ENCODE measurements at places on chromosomes 2 and 18.

DNA sequence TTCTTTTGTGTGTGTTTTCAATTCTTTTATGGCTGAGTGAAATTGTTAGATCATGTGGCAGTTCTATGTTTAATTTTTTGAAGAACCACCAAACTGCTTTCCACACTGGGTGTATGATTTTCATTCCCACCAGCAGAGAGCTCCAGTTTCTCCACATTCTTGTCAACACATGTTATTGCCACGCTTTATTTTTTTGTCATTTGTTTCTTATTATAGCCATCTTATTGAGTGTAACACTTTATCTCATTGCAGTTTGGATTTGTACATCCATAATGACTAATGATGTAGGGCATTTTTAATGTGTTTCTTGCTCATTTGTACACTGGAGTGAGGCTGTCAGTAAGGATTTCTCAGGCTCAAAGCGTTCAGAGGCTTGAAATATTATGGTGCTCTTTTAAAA lies 184.2 kb downstream of the PIEZO2 start:
- no peak for DNase-seq

GRCh38 chr2:15638720-15639119 lies 47.1 kb downstream of the DDX1 start:
- peak; percentile 89 for DNase-seq

DNA sequence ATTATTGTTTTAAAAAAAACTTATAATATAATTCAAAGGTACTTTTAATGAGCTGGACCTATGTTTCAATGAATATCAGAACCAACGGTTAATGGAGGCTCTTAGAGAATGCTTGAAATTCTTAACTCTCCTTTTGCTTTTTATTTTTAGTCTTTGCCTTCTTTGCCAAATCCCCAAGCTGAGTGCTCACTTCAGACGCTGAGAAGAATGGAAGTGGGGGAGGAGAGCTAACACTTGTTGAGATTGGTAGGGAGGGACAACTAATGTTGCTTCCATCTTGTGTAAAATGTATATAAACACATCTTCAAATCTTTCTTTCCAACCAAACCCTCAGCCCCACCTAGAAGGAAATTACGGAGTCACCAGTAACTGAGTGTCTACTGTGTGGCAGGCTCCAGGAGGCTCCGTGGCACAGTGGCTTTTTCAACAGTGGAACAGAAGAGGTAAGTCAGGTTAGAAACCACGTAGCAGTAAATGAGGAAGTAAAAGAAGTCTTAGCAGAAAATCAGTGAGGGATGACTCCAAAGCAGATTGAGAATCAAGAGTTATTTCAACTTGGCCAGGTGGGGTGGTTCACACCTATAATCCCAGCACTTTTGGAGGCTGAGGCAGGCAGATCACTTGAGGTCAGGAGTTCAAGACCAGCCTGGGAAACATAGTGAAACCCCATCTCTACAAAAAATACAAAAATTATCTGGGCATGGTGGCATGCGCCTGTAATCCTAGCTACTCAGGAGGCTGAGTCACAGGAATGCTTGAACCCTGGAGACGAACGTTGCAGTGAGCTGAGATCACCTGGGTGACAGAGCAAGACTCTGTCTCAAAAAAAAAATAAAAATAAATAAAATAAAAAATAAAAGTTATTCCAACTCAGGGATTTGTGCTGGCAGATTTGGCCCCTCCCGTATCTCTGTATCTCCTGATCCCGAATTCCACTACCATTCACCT lies 45.0 kb upstream of the CREB1 start:
- peak; percentile 29 for DNase-seq

GRCh38 chr2:86078774-86079545 lies 26.7 kb downstream of the POLR1A start:
- DNase-seq, result peak; percentile 65

- no peak for DNase-seq
Observed at GRCh38 chr2:105886687-105887086, 142.0 kb downstream of the NCK2 start.

- no peak for DNase-seq
Observed at GRCh38 chr18:65380986-65381385, 369.8 kb upstream of the CDH7 start.

DNA sequence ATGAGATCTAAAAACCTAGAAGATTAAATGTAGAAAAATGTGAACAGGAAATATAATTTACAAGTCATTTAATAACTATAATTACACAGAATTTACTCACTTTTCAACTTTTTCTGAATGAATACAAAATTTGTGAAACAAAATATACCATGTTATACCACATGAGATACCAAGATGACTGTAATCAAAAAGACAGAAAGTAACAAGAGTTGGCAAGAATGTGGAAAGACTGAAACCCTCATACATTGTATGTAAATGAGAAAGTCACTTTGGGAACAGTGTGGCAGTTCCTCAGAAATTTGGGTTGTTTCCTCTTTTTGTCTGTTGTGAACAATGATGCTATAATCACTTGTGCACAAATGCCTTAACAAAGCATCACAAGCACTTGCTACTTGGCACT lies 145.4 kb upstream of the ZNF804A start:
- DNase-seq, result no peak

DNA sequence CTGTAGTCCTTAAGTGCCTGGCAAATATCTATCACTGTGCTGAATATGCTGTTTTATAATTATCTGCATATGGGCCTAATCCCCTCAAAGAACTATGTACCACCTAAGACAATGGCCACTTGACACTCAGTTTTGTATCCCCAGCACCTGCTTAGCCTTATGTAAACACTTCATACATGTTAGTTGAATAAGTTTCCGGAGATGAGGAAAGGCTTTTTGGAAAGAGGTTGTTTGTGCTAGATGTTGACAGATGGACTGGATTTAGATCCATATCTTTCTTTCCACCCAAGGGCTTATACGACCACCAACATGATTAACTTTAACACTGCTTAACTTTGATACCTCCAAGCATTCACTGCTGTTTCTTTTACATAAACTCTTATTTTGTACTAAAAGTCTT lies 63.3 kb downstream of the FAM228A start:
- DNase-seq, result no peak

GRCh38 chr18:46402396-46402795 lies 254.6 kb downstream of the LOXHD1 start:
- peak; percentile 51 for DNase-seq

DNA sequence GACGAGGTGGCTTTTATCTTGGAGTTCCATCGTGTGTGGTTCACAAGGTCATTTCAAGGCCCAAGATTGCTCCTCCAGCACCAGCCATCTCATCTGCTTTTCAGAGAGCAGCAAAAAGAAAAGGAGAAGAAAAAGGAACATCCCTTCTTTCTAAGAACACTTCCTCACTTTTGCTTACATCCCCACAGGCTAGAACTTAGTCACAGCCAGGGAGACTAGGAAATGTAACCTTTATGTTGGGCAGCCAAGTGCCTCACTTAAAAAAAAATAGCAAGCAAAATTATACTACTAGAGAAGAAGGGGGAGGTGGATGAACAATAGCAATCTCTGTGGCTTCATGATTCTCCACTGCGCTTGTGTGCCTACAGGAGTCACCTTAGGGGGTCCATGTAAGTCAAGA lies 141.8 kb downstream of the SMAD2 start:
- DNase-seq, result no peak

DNA sequence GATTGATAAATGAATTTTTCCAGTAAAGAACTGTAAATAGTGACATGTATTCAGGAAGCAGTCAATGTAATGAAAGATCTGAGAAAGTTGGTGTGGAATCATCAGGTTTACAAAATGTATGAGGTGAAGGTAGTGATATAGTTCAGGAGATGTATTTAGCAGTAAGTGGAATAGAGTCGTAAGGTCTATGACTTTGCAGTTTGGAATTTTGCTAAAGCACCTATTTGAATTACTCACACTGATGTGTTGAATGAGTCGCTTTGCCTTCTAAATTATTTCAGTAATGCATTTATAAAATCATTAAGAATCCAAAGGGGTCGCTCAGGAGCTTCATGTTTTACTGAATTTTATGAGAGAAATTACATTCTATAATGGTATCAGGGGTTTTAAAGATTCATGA lies 713.7 kb downstream of the DSC3 start:
- DNase-seq, result no peak

- peak; percentile 71 for DNase-seq
Observed at GRCh38 chr2:63658176-63658968, 69.6 kb downstream of the MDH1 start.

DNA sequence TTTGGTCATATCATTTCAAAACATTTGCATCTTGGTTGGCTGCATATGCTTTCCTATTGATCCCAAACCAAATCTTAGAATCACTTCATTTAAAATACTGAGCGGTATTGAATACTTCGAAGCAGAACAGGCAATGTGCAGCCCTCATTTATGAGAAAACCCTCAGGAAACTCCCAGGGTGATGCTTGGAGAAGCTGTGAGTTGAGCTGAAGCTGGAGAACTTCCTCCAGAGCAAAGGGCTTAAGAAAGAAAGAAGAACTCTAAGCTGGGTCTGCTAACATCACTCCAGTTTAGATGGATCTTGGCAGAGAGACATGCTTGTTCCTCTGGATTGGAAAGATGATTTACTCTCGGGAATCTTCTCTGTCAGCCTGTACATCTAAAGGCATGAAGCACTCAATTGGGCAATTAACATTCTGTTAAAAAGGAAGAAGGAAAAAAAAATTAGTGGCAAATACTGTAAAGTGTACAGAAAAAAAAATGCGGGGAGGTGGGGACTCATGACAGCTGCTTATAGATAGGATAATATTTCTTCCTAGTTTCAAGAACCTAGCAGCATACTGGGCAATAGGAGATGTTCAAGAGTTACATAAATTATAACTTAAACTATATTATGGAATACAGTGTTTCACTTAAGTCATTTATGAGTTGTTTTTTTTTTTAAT lies 49.5 kb downstream of the ATIC start:
- peak; percentile 15 for DNase-seq

GRCh38 chr2:106701203-106702022 lies 184.6 kb downstream of the ST6GAL2 start:
- no peak for DNase-seq

- no peak for DNase-seq
Observed at GRCh38 chr2:41027095-41027494, 575.2 kb upstream of the SLC8A1 start.

DNA sequence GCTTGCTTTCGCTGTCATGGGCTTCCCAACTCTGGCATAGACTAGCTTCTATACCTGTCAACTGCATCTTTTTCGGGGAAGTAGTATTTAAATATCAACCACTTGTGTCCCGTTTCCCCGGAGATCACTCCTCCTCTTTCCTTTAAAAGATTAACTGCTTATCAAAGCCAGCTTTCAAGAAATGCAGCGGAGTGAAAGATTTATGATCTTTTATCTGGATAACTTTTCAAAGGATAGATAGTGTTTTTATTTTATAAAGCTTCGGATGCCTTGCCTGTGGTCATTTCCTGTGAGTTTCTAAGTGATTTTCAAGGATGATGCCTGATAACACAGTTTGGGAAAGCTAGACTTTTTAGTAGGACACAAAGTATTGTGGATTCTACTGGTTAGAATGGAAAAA lies 2.9 kb upstream of the IGFBP5 start:
- no peak for DNase-seq

- no peak for DNase-seq
Observed at GRCh38 chr2:241551998-241552737, 6.4 kb upstream of the BOK start.

Data from EH (cell line).